ENCODE measurements at places on chromosomes 4 and X.

DNA sequence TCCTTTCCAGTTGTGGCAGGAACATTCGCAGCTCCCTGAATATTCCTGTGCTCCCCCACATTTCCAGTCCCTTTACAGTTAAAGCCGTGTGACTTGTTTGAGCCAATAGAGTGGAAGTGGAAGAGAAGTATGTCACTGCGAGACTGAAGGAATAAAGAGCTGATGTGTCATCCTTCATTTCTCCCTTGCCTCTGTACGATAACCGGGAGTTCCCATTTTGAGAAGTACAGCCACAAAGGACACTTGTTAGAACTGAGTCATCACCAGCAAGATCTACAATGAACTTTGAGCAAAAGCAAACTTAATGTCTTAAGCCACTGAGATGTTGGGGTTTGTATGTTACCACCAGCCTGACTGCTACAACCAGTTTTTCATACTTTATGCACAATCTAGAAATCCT is 92.3 kb downstream of the SPRY1 start:
- DNase-seq, result no peak

- no peak for DNase-seq
These were observed 1417.3 kb downstream of the STIM2 start for GRCh38 chr4:28277931-28278330.

DNA sequence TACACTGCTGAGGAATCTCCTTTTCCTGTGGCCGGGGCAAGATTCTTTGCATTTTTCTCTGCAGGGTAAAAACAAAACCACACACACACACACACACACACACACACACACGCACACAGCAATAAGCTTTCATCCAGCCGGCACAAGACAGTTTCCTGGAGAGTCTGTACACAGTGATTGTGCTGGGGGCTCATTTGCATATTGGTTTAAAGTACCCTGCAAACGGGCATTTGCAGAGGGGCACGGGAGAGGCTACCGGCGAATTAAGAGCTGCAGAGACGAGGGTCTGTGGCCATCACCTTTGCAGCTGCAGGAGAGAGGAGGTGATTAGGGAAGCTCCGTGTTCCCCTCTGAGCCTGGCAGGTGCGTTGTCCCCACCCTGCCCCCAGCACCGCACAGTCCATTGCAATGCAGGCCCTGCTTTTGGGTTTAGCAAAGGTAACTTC is 219.9 kb downstream of the SHOX start:
- DNase-seq, result no peak

- no peak for DNase-seq
These were observed 615.3 kb upstream of the SLIT2 start for GRCh38 chr4:19636451-19636850.

DNA sequence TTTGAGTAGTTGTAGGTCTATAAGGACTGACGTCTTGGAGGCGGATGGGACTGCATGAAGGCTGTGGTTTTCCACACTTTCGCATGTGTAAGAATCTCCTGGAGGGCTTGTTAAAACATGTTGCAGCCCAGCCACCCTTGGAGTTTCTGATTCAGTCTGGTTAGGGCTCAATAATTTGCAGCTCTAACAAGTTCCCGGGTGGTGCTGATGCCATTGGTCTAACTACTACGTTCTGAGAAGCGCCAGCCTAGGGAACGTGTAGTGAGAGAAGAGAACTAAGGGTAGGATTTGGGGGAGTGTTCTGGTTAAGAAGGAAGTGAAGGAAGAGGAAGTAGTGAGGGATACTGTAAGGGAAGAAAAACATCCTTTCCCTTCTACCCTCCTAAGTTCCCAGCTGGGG is 138.9 kb downstream of the LARP7 start:
- no peak for DNase-seq

GRCh38 chr4:129342819-129343408 is 247.0 kb downstream of the C4orf33 start:
- DNase-seq, result peak; percentile 46

- no peak for DNase-seq
These were observed 4.0 kb upstream of the CDKL2 start for GRCh38 chr4:75634281-75634680.

DNA sequence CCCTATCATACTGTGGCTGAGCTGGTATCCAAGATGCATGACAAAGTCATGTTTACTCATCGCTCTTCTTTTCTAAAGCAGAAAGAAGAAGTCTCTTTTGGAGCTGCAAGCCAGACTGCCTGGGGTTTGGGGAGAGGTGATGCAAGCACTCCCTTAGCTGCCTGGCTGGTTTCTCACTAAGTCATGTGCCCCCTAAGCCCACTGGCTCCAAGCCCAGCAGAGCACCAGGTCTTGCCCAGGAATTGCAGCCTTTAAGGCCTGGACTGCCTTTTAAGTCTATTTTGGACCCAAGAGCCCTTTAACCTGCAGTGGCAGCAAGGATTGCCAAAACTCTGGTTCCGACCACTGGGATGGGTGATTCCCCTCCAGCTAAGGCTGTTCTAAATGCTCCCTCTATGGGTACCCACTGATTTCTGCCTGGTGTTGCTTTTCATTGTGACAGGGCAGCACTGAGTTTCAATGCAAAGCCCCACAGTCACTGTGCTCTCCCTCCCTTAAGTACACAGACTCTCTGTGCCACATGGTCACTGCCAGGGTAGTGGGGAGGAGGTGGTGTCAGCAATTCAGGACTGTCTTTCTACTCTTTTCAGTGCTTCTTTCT is 548.6 kb downstream of the TLL1 start:
- peak; percentile 66 for DNase-seq

DNA sequence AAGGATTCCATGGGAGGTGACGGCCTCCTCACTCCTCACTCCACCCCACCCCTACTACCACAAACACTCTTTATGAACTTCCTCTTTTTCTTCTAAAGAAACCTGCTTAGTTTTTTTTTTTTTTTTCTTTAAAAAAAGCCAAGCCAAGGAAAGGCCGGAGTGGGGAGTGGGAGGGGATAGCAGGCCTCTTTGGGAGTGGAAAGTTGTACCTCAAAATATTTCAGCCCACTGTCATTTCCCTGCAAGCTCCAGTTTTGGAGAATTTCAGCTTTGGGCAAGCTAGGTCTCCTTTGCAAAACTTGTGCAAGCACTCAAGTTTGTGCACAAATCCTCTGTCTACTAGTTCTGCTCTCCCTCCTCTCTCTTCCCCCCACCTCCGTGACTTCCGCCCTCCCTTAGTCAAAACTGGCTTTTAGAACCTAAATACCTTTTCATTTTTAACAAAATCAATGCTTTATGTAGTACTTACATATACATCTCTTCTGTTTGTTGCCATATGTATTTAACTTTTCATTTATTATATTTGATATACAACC is 512 bp upstream of the ANTXR2 start:
- DNase-seq, result no peak

- peak; percentile 89 for DNase-seq
These were observed 345.1 kb upstream of the KLF3 start for GRCh38 chr4:38318737-38319455.

DNA sequence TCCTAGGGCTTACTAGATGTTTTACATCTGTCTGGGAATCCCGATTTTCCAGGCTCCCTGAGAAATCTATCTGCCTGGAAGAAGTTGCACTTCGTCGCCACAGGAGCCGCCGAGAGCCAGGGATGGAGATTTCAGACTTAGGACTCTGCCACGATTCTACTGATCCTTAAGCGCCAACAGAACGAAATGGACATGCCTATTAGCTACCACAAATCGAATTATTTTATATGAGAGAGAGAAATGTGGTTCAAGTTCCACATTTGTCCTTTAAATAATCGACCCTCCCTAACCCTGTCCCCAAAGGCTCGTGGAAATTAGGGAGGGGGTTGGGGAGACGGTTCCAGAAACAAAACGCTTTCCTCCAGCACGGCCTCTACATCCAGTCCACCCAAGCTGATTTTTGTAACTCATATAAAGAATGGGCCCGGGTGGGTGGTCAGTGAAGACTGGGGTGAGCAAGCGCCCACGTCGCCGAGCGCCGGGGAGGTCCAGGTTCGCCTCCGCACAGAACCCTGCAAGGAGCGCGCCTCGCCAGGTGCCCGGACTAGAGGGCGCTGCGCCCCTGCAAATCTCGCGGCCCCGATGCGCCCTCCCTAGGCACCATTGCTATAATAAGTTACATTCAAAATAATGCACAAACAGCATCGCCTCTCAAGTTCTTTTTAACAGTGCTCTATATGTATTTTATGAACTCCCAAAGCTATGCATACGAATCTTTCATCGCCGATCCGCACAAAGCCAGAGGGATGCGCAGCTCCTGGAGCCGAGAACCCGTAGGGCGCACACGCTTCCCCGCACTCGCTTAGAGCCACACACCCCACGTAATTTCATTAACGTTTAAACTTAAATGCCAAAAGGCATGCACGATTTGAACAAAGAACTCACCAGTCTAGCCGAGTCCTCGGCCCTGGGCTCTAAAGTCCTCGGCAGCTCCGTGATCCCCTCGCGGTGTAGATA is 2.1 kb upstream of the FAT1 start:
- no peak for DNase-seq

GRCh38 chrX:142804085-142804484 is 221.6 kb upstream of the SPANXN4 start:
- peak; percentile 27 for DNase-seq

GRCh38 chr4:30756553-30756952 is 36.4 kb downstream of the PCDH7 start:
- no peak for DNase-seq

DNA sequence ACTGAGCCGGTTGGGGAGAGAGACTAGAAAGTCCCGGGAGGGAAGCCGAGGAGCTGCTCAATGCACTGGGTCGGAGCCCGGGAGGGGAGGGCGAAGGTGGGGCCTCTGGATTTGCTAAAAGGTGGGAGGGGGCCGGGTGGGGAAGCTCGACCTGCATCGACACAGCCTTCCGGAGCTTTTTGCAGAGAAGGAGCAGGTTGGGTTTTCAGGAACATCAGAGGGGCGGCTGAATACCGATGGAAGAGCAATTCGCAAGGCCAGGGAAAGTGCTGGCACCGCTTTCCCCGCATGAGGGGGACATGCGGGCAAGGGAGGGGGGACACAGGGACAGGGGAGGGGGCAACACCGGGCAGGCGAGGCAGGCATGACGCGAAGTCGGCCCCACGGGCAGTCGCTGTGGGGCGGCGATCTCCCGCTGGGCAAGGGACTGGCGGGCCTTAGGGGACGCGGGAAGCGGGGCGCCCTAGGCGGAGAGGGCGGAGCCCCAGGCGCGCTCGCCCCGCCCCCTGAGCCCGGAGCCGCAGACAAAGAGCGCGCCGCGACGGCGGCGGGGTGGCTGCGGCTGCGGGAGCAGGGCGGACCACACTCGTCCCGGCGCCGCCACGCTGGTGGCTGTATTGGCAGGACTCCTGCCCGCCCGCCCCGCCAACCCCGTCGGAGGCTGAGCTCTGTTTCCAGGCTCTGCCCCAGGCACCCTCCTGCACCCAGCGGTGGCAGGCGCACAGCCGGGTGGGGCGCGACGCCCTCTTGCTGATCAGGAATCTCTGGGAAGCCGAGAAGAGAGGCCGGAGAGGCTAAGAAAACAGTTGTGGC is 11.6 kb downstream of the PDZD4 start:
- DNase-seq, result no peak

GRCh38 chr4:101806914-101807313 is 16.4 kb downstream of the BANK1 start:
- DNase-seq, result no peak

- peak; percentile 18 for DNase-seq
These were observed at the start of gene STATH for GRCh38 chr4:69995526-69996016. Gene STATH, plus strand, starts transcription at chr4:69995966. Its CDS starts 2,472 bp downstream, at chr4:69998438.

DNA sequence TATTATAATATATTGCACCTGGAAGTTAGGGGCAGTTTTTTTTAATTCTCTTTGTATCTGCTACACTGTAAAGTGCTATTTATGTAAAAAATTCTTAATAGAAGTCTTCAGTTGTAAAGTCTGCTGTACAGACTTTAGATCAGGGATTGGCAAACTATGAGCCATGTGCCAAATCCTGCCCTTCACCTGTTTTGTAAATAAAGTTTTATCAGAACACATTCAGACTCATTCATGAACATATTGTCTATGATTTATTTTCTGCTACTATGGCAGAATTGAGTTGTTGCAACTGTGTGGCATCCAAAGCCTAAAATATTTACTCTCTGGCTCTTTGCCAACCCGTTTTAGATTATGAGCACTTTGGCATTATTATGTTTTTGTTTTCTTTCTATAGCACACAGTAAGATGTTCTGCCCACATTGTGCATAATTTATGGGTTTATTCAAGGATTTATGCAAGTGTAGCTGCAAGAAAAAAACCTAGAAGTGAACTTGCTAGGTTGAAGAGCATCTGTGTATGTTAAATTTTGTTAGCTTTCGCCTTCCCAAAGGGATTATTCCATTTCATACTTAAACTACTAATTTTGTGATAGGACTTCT is 56.9 kb downstream of the CLCN3 start:
- no peak for DNase-seq

DNA sequence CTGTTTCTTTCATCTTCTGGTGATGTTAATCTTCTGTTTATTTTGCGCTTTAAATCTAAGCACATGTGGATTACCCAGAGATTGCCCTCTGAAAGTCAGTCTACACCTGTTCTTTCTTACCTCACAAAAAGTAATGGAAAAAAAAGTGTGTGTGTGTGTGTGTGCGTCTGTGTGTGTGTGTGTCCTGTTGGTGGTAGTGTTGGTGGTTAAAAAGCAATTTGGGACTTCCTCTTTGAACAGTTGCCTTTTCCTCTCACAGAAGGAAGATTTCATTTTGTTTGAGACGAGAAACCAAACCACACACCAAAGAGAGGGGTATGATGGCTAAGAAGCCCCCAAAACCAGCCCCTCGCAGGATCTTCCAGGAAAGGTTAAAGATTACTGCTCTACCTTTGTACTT is at the start of gene STAP1:
Gene STAP1 (plus strand): TSS at position 235 of the 400 bp plus-strand sequence. CDS start 83 bp downstream, at position 318.
- no peak for DNase-seq

DNA sequence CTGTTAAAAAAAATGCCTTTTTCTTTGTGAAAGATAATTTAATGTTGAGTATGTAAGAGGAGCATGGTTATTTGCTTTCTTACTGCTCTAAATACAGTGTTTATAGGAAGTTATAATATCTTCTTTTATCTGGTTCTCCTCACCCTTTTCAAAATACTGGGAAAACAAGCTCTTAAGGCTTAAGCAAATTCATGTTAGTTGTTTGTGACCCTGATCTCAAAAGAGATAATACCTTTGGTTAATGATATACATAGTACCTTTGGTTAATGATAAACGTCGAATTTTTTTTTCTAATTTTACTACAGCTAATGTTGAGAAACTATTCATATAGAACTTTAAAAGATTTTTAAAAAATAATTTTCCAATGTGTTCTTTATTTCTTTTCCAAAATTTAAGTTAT is 180.1 kb downstream of the RAPGEF2 start:
- no peak for DNase-seq

- no peak for DNase-seq
These were observed 34.1 kb downstream of the SORCS2 start for GRCh38 chr4:7226439-7226838.

GRCh38 chr4:101349801-101350064 is 2.4 kb upstream of the PPP3CA start:
- DNase-seq, result no peak

DNA sequence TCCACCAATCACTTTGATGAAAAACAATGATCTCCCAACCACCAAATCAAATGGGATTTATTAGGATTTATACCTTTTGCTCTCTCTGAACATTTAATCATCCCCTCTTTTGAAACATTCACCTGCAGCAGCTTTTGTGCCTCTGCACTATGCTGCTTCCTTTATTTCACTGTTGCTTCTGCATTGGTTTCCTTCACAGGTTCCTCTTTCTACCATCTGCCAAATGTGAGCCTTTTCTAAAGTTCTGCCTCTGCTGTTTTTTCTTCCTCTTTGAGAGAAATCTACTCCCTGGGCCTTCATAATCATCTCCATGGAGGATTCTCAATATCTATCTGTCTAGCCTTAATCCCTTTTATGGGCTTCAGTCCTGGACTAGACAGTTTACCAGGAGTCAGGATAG is 24.7 kb downstream of the CUL4B start:
- no peak for DNase-seq

GRCh38 chr4:106595906-106596305 is 227.3 kb upstream of the GIMD1 start:
- peak; percentile 19 for DNase-seq

- DNase-seq, result no peak
These were observed 572.0 kb downstream of the ADGRL3 start for GRCh38 chr4:61772126-61772525.
